Jurkat, Clone E6-1 (cell line): ENCODE measurements at places on chromosomes 7 and 10.
A peak's percentile ranks its signal among the peaks of the same experiment; 100 is the strongest.

- no peak for DNase-seq
Measured at GRCh38 chr7:40306025-40306424, 171.2 kb downstream of the SUGCT start.

- no peak for DNase-seq
Measured at GRCh38 chr10:123681285-123681684, 15.1 kb downstream of the GPR26 start.

- no peak for DNase-seq
Measured at GRCh38 chr7:154569916-154570315, 433.0 kb downstream of the PAXIP1 start.

DNA sequence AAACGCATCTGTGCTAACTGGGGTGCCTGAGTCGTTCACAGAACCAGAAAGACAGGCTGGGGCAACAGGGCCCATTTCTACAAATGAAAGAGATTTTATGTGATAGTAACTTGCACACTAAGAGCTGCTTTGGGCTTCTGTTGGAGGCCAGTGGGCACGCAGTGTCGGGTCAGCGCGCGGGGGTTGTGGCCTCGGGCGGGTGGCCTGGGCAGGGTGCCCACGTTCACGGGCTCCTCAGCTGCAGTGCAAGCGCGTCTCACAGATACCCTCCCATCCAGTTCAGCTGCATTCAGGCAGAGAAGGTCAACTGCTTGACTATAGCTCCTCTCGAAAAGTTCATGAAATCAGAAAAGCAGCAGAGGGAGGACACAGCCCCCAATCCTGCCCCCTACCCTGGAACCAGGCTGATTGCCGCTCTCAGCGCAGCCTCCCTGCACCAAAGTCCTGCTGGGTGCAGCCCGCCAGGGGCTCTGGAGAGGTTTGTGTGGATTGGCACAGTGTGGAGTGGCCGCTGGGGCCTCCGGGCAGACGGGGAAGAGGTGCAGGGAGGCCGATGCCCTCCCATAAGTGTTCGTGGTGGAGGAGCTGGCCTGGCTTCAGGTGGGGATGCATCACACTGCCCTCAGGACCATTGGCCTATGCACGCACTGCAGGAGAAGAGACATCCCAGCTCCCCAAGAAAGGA is 582.8 kb downstream of the TCERG1L start:
- no peak for DNase-seq

DNA sequence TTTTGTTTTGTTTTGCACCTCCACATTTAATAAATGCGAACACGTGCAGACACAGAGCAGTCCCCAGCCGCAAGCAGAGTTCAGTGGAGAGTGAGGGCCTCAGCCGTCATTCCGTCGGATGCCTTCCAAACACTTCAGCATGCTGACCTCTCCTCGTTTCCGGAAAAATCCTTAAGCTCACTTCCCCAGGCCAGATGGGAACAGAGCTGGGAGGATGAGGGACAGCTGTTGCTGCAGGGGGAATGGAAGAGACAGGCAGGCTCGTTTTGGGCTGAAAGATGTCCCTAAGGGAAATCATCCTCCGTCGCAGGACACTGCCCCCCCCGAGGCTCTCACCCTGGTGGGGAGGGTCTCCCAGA is 17.2 kb upstream of the FGFR2 start:
- no peak for DNase-seq

DNA sequence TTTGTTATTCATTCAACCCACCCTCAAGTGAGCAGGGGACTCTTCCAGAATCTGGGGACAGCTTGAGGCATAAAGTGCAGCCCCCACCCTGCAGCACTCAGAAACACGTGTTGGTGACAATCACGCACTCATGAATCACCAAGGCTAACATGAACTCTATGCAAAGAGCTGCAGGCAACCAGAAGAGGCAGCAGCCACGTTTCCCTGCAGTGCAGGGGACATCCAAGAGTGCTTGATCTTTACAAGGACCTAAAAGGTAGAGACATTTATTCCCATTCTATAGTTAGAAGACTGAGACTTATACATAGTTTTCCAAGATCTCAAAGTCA is 135.2 kb upstream of the GDF10 start:
- DNase-seq: no peak

DNA sequence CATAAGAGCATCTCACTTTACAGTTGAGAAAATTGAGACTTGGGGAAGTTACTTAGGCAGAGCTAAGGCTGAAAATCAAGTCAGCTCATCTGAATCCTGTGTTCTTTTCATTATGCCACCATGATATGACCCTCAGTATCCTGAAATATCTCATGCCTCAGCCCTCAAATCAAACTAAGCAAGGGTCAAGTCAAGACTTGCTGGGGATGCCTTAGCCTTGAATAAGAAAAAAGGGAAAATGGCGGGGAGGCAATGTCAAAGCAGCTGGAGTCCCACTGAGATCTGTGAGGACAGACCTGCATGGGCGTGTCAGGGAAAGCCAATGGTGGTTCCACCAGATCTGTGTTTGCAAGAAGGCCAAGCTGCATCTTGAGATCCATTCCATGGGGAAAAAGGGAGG is 91.0 kb upstream of the CACUL1 start:
- no peak for DNase-seq

DNA sequence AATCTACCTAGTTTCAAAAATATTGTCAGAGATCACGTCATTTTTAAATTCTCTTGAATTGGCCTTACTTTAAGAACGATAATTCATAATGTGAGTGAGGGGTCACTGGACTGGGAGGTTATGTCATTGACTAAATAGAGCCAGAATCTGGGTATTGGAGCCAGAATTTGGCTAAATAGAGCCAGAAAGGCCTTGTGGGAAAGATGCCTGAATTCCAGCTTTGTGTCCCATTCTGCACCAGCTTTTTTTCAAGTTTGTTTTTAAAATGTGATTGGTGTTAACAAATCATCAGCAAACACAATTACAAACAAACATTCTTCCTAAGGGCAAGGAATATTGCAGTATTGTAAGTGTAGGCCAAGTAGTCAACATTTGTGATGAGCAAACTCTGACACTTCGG is 233.2 kb upstream of the PRKCQ start:
- DNase-seq: no peak

- DNase-seq: no peak
Measured at GRCh38 chr10:24726626-24727025, 2.9 kb upstream of the ARHGAP21 start.

GRCh38 chr10:63156236-63156635 is 23.1 kb downstream of the NRBF2 start:
- DNase-seq: no peak

DNA sequence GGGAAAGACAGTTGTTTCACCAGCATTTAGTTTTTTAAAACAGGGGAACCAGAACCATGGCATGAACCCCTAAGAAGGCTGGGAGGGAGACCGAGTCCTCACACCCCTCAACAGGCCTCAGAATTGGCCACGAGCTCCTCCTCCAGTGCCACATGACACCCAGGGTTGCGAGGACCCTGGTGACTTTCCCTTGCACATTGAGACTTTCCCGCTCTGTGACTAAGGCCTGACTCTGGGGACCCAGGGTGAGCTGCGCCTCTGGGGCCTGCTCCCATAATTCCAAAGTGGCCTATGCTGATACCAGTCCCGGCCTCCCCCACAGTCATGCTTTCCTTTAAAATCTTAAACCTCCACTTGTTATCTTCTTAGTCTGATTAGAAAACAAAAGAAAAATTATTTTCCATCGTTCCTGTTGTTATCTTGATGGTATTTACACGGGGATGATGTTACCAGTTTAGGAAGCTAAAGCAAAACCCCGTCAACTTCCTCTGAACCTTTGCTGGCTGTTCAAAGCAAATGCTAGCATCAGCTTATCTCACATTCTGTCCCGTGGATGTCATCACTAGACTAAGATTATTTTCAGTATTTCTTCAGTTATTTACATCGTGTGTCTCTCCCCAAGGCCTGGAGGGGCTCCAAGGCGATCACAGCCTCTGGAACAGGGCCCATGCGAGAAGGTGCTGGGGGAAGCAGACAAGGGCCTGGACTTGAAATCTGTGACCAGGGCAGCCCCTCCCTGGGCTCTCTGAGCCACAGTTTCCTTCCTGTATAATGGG is 42.1 kb downstream of the FAM53B start:
- no peak for DNase-seq

DNA sequence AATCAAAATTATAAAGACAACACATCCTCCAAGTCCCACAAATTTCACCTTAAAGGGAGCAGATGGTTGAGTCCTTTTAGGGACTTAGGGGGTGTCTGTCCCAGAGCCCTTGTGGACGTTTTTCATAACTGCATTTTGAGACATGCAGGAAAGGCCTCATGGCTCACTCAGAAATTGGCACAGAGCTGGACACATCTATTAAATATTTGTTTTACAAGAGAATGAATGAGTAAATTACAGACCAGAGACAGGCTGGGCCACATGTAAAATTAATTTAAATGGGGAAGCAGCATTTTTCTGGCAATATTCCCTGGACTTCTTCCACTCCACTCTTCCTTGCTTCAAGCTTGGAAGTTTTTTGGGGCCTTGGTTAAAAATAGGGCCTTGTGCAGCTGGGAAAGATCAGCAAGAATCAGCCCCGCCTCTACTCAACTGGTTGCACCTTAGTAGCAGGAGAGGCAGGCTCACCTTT is 20.0 kb downstream of the LAMB1 start:
- no peak for DNase-seq

- peak; percentile 25 for DNase-seq
Measured at GRCh38 chr7:34036051-34036920, 130.9 kb downstream of the BMPER start.

DNA sequence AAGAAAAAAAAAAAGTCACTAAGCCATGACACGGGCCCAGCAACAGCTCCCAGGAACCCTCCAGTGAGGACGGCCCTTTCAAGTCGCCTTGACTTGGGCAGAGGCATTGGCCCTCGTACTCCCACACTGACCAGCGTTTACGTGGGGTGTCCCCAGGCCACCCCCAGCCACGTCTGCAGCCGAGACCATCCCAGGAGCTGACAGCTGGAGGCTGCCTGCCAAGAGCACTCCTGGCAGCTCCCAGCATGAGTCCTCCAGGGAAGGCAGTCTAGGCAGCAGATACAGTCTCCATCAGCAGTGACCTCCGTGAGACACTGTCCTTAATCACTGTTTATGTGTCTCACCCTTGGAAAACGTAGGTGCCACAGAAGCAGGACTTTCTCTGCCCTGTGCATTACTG is 86.5 kb downstream of the PROSER2 start:
- DNase-seq: no peak

GRCh38 chr10:104690959-104691358 is 49.9 kb downstream of the SORCS3 start:
- no peak for DNase-seq

- DNase-seq: peak; percentile 44
Measured at GRCh38 chr7:155414547-155415492, 43.1 kb upstream of the EN2 start.

GRCh38 chr10:79937701-79938151 is 11.2 kb downstream of the SFTPD start:
- DNase-seq: no peak

DNA sequence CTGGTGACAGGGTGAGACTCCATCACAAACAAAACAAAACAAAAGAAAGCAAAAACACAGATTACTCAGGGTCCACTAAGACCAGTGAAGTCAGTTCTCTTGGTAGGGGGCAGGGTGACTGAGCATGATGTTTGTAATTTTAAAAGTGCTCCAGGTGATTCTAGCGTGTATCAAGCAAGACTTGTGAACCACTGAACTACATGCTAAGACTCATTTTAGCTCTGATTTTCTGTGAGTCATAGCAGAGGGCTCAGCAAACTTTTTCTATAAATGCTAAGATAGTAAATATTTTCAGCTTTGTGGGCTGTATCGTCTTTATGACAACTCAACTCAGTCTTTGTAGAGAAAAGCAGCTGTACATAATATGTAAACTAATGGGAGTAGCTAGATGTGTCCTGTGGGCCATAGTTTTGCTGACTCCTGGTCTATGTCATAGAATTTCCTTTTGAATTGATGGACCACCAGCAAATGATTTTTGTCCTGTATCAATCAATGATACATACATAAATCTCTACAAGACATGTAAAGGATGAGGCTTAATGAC is 141.3 kb downstream of the CFTR start:
- no peak for DNase-seq

- no peak for DNase-seq
Measured at GRCh38 chr7:43113622-43114457, 1.4 kb downstream of the HECW1 start.

DNA sequence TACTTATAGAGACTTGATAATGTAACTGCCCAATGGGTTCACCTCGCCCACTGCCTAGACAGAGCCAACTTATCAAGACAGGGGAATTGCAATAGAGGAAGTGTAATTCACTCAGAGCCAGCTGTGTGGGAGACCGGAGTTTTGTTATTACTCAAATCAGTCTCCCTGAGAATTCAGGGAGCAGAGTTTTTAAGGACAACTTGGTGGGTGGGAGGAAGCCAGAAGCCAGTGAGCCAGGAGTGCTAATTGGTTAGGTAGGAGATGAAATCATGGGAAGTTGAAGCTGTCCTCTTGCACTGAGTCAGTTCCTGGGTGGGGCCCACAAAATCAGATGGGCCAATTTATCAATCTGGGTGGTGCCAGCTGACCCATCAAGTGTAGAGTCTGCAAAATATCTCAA is 20.1 kb upstream of the C7orf33 start:
- no peak for DNase-seq

- no peak for DNase-seq
Measured at GRCh38 chr10:1709161-1709560, 28.2 kb downstream of the ADARB2 start.

DNA sequence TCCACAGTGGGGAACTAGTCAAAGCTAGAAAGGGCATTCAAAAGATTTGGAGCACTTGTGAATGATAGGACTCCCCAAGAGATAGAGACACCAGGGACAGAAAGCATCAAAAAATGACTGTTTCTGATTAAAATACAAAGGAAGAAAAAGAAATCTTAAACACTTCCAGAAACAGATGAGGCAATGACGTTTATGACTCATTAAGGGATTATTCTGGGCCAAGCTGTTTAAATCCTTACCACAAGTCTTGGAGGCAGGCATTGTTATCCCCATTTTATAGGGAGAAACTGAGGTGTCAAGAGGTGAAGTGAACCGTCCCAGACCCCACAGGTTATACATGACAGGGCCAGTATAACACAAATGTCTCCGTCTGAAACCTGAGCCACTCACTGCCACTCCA is 68.3 kb upstream of the AMPH start:
- no peak for DNase-seq

DNA sequence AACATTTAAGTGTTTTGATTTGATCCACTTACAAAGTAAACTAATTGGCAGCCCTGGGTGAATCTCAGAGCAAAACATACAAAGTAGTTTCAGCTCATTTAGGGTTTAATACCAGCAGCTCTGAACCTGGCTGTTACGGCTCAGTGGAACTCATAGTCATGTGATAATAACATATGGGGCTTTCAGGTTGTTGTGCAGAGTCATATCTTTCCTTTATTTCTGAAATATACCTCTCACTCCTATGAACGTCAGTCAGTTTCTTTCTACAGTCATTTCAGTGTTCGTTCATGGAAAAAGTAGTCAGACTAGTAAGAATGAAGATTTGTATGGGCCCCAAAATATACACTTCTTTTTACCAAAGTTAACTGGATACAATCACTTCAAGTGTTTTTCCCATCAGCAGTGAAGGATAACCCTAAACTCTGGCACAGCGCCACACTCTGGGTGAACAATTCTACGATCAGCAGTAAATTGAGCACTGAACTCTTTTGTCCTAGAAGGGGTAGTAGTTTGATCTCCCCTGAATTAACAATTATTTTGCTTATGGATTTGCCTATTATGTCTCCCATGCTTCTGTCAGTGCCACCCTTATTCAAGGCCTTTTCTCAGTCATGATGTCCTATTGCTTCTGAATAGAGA is 218.6 kb downstream of the THSD7A start:
- DNase-seq: no peak
